ENCODE measurements at places on chromosomes 7 and 10.

DNA sequence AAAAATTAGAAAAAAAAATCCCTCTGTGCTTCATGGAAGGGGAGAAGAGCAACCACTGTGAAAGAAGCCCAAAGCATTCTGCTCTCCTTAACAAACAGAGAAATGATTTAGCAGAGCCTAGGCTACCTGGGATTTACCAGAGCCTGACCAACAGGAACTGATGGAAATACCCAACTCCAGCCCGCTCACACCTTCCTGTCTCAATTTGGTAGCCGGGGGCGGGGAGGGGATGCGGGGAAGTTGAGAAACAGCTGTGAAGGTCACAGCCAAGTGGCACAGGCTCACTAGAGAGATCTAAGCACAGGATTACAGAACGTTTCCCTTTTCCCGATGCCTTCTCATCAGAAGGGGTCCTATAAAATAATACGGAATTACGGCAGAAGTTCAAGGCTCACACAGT, 17.6 kb downstream of the RSU1 start:
- peak; percentile 60 for DNase-seq

DNA sequence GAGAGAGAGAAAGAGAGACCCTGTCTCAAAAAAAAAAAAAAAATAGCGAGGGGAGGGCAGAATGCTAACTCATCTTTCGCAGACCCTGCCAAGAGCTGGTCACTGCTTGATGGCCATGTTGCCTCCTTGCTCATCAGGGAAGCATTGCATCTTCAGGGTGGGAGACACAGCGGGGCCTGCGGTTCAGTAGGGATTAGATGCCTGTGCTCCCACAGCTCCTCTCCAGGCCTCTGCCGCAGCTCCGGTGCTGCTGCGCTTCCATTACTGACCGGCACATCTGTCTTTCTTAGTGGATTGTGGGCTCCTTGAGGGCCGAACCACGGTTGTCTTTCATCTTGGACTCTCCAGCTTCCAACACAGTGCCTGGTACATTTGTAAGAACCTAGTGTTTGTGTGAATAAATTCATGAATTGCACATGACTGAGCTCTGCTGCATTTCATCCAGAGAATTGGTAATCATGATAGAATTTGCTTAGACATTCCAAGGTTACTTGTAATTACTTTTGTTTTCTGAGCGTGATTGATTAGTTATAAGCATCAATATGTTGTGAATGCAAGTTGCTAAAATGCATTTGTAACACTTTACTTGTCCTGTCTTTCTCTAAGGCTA, 16.8 kb downstream of the HK1 start:
- no peak for DNase-seq

- DNase-seq, result no peak
Measured at GRCh38 chr10:30538086-30538485, 91.5 kb downstream of the LYZL2 start.

DNA sequence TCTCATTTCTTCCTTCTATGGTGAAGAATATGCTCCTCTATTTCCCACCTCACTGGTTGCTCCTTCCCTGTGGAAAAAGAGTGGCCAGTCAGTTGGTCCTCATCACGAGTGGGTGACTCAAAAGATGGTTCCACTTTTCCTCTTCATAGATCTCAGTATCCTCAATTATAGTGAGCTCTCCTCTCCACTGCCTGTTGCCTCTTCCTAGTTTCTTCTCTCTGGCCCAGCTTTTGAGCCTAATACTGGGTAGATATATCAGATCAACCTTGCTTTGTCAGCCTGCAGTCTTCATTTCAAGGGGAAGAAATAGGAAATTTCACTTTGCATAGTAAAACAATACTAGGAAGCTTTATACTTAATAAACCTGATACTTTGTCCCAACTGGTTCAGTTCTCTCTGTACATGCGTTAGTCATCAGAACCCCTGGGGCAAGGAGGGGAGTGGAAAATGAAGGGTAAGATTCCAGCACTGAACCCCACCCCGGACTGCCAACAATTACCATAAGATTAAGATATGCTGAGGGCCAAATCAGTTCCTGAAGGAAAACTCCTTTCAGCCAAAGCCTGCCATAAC, 15.5 kb upstream of the WNT16 start:
- no peak for DNase-seq

GRCh38 chr10:8066124-8066523, 11.6 kb downstream of the GATA3 start:
- no peak for DNase-seq

- DNase-seq, result no peak
Measured at GRCh38 chr7:125495997-125496396, 566.4 kb upstream of the POT1 start.

- DNase-seq, result no peak
Measured at GRCh38 chr10:124066781-124067714, 26.4 kb downstream of the CHST15 start.

DNA sequence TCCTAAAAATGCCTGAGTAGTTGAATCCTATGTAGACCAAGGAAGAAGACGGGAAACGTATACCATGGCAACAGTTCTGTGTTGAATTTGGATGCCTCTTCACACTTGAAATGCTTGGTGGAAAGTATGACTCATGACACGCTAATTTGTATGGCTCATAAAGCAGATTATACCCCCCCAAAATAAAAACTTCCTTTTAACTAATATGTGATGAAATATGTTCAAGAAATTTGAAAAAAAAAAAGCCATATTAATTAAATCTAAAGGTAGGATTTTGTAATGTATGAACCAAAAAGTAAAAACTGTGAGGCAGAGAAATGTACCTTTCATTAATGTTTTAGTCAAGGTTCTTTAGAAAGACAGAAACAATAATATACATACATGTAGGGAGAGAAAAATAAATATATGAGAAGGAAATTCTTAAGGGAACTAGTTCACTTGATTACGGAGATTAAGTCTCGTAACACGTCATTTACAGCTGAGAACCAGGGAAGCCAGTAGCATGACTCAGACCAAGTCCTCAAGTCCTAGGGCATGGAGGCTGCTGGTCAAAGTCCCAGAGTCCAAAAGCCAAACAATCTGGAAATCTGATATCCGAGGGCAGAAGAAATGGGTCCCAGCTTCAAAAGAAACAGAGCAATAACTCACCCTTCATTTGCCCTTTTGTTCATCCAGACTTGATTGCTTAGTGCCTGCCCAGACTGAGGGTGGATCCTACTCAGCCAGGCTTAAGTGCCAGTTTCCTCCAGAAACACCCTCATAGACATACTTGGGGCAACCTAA, 485.1 kb downstream of the SEMA3D start:
- no peak for DNase-seq

DNA sequence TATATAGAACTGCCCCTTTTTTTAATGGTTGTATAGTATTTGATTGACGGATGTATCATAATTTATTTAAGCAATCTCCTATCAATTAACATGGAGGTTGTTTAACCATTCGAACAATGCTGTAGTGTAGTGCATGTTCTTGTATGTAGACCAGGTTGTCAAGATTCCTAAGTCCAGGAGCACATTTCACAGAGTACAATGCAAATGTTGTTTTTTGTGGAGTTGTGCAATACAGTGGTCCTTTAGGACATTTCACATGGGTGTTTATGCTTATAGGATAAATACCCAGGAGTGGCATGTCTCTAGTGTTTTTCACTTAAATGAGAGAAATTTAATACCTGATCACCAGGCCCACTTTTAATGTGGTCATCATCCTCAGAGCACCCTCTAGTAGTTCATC, 8.1 kb downstream of the ASB4 start:
- no peak for DNase-seq

DNA sequence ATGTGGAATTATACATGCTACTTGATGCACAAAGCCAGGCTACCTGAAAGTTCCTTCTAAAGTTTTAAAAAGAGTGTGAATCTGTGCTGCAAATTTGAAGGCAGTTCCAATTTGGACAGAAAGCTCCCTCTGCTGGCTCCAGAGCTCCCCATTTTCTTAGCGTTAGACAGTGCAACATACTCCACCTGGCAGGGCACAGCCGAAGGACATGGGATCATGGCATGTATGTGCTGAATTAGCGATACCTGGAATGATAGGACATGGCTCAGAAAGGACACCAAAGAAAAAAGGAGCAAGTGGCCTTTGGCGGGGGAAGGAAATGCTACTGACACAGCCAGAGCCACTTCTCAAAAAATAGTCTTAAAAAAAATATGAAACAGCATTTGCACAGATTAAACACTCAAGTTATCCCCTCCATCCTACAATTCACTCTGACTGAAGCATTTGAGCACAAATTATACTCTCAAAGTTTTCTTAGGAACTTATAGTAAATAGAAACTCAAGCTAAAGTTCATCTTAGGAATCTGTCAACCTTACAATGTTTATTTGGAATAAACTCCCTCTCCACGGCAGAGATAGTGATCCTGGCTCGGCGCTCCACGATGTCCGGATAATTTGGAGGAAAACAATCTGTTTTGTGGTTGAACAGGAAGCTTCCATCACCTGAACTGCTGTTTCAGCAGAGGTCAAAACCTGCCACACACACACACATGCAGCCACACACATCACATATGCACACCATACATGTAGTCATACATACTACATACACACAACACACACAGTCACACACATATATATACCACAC, 80.0 kb downstream of the C7orf25 start:
- no peak for DNase-seq

- DNase-seq, result no peak
Measured at GRCh38 chr10:31004611-31005193, 27.0 kb downstream of the ZNF438 start.

GRCh38 chr7:83469076-83469475, 179.9 kb downstream of the SEMA3E start:
- no peak for DNase-seq
